NCI-H460 (cell line): ENCODE measurements at places on chromosomes 13 and 19. TPM values are rescaled to one million over a fixed set of nuclear protein-coding genes. Genes with fewer than 3 reads are reported as not detected.

Gene TBXA2R
- total RNA-seq = 1.2 and 1.4 TPM in 2 replicates

- no peak for DNase-seq
Observed at GRCh38 chr13:72205773-72206172, 338.8 kb upstream of the DACH1 start.

- no peak for DNase-seq
Observed at GRCh38 chr19:53094754-53095575, 8.3 kb downstream of the ZNF160 start.

Gene PEG3
- 0.07 TPM in 1 of 2 replicates, not detected in the other for total RNA-seq

Gene IGFL2
- not detected in 2 replicates for total RNA-seq

Gene IFNL1
- not detected in 2 replicates for total RNA-seq

DNA sequence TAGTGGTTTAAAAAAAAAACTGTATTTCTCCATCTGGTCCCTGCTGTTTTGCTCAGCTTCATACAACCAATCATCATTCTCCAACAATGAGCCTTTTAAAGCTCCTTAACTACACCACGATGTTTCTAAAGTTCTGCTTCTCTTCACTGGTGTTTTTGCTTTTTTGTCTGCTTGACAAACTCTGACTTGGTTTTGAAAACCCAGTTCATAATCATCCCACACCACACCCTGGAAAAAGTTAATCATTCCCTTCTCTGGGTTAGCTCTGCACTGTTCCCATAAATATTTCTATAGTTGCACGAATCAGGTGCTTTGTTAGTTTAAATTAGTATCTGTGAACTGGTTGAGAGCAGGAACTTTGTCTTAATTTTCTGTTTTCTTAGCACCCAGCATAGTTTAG, 217.1 kb downstream of the ENOX1 start:
- DNase-seq = no peak

Gene STAP2
- 2.6 TPM in 2 replicates for total RNA-seq
